ENCODE measurements at places on chromosomes 12 and 14.

DNA sequence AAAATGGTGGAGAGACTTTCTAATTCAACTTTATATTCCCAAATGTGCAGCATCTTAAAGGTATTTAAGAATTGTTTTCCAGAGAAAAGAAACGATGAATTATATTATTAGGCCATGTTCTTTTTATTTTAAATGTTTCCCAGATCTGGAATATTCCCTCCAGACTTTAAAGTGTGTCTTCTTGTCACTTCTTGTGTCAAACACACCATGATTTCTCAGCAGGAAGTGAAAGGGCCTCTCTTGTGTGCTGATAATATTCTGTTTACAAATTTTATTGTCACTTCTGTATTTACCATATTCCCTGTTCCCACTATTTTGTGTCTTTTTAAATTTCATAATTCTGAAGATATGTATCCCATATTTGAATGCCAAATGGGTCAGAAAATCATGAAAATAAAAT lies 455.0 kb upstream of the FLRT2 start:
- DNase-seq: no peak

DNA sequence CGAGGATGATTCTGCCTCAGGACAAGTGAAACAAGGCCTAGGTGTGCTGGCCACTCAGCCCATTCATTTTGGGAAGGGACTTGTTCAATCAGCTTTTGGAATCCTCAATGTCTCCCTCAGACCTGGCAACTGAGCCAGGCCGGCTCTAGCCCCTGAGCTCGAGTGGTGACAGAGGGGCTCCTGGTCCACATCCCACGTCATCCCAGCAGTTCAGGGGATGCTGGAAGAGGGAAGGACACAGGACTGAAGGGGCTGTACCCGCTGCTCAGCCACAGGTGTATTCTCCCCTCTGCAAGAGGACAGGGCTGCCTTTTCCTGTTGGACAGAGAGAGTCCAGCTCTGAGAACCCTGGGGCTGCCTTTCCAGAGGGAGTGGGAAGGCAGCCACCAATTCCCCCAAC lies 244.6 kb upstream of the SFSWAP start:
- DNase-seq: no peak

DNA sequence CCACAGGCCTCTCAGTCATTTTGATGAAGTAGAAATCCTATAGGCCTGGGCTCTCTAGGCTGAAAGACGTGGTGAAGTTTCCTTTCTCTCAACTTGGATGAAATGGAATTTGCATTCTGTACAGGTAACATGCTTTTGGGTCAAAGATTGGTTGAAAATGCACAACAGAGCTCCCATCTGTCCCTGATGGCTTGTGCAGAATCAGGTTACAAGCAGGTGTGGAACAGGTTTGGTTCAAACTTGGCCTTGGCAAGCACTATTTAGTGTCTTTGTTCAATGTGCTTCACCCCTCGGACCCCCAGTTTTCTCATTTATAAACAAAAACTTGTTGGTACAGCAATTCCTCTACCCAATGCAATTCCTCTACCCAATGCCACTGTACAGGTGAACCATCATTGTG lies 1493.0 kb downstream of the AACS start:
- no peak for DNase-seq

DNA sequence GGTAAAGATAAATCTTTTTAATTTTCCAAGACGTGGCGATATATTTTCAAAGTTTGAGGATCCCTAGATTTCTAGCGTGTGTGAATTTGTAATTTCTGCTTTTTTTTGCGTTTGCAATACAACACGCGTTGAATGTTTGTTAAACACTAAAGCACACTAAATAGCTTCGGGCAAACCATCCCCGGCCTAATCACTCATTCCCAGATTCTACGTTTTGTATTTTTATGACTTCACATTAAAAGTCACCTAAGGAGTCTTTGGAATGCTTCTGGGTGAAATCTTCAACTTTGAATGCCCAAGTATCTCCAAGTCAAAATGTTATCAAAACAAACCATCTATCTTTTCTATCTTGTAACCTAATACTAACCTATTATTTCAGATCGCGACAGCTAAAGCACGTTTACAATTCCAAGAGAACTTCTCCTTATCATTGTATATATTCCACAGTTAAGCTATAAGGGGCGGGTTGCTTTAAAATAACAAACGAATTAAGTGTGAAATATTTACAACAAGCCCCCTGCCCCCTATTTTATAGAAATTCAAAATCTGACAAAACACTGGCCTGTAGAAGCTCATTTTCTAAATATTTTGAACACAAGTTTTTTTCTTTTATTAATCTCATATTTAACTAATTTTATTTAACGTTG lies 1.1 kb downstream of the ALX1 start:
- no peak for DNase-seq

DNA sequence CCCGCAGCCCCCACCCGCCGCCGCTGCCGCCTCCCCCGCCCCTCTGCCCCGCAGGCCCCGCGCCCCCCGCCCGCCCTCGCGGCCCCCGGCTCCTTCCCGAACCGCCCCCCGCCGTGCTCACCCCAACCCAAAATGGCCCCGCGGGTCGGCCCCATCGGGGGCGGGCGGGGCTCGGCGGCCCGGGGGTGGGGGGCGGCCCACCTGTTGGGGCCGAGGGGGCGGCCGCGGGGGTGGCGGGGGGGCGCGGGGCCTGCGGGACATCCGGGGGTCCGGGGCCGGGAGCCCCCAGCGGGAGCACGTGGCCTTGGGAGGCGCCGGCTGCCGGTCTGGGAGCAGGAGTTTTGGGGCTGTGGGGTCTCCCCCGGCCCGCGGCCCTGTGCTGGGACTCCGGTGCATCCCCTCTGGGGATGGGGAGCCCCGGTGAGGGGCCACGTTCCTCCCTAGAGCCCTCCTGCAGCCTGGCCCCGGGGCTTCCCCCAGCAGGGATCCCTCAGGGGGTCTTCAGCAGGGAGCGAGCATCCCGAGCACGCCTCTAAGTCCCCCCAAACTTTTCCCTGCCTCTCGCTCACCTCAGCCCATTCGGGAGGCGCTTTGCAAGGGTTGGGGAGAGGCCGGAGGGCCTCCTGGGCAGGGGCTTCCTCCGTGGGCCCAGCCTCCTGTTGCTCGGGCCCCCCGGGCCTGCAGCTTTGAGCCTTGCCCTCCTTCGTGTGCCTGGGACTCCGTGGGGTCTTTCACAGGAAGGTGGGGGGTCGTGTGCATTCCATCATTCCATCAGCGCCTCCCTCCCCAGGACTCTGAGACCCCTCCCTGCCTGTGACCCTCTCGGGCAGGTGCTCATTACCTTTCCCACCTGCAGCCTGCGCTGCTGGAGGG lies 710 bp downstream of the MTA1 start:
- DNase-seq: no peak

- no peak for DNase-seq
These were observed 921 bp downstream of the DEPDC4 start for GRCh38 chr12:100265732-100266584.

DNA sequence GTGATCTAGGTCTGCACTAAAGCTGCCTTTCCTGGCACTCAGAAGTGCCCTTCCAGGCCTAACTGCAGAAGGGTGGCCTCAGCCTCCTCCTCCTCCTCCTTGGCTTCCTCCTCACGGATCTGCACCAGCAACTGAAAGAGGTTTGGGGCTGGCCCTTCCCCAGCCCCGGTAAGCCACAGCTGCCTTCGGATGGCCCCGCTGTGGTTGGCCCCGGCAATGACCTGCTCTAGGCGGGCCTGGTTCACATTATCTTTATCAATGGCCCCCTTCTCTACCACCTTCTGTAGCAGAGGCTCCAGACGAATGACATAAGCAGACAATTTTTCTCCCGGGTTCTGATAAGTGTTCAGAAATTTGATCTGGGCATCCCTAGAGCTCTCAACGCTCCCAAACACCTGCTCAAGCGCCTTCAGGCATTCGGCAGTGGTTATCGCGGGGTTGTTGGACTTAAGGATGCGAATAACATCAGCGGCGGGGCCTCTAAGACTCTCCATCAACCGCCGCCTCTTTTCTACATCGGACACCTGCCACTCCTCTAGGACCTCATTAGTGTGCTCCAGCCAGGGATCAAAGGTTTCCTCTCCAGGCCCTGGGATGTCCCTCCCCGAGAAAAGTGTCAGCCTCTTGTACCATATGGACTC lies 1.5 kb downstream of the PNMA1 start:
- DNase-seq: peak; percentile 51

- no peak for DNase-seq
These were observed 1.6 kb upstream of the ASB2 start for GRCh38 chr14:93977790-93978581.

DNA sequence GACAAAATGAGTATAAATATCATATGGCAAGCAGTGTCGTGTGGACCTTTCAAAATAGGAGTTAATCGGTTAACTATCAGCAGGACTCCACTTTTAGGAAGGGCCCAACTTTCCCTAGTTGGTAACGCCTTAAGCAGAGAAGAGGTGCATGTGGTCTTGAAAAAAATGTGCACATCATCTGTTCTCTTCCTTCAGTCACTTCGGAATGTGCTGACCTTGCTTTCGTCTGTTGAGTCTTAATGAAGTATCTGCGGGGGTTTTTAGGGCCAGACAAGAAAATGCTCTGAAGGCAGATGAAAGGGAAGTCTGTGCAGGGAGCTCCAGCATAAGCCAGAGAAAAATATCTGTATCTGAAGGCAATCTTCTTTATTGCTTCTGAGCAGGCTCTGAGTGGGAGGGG lies 185.2 kb downstream of the AEBP2 start:
- no peak for DNase-seq

DNA sequence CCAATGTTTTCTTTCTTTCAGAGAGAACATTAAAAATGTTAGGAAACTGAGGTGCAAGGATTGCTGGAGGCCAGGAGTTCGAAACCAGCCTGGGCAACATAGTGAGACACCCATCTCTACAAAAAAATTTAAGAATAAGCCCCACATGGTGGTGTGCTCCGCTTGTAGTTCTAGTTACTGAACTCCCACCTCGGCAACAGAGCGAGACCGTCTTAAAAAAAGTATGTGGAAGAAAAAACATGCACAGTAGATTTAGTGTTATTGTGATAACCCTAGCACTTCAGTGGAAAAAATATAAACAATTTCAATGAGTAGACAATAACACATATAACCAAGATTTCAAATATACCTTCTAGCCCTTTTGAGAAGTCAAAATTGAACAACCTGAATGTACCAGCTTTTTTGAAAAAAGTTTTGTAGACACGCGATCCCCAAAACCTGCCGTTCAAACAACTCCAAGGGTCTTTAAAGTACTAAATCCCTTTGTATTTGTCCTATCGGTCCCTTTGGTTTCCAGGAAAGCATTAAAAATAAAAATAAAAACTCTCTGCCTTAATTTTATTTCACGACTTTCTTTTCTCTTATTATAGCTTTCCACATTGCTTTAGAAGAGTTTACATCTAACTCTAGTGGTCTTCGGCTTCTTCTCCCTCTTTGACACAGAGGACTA lies 1.0 kb upstream of the ANO6 start:
- DNase-seq: no peak
